ENCODE measurements at places on chromosomes 3 and 15. TPM values are rescaled to one million over a fixed set of nuclear protein-coding genes. Genes with fewer than 3 reads are reported as not detected.

Gene DPPA4
- total RNA-seq: not detected

Gene AGBL1
- not detected for total RNA-seq

Gene MEX3B
- total RNA-seq: 2.9 TPM

Gene DAPK2
- total RNA-seq: 0.29 TPM

Gene EAF2
- 1.4 TPM for total RNA-seq

Gene CCK
- total RNA-seq: not detected

Gene STX19
- total RNA-seq: not detected

Gene ZNF860
- 0.53 TPM for total RNA-seq

Gene FBXW12
- not detected for total RNA-seq

Gene SH2D7
- total RNA-seq: not detected

Gene CCR5
- not detected for total RNA-seq

Gene TRPM1
- total RNA-seq: not detected

Gene MESP1
- total RNA-seq: not detected

Gene MAP6D1
- 10.4 TPM for total RNA-seq

Gene KLHL25
- total RNA-seq: 2.7 TPM

Gene SLC22A14
- not detected for total RNA-seq

Gene INKA1
- 2.5 TPM for total RNA-seq

Gene HAUS2
- total RNA-seq: 119 TPM

Gene FOXB1
- total RNA-seq: not detected

Gene PARP9
- 22.8 TPM for total RNA-seq

Gene NUDT16
- 15.6 TPM for total RNA-seq

Gene CCDC33
- 1.6 TPM for total RNA-seq

Gene PEAK1
- total RNA-seq: 17.0 TPM

Gene FANCD2OS
- not detected for total RNA-seq

Gene PTH1R
- total RNA-seq: 1.6 TPM

Gene APOD
- total RNA-seq: 5.5 TPM

Gene ARL13B
- 8.7 TPM for total RNA-seq

Gene TIMMDC1
- total RNA-seq: 53.2 TPM

Gene TF
- total RNA-seq: not detected

Gene LMCD1
- total RNA-seq: 121 TPM

Gene CCR9
- total RNA-seq: not detected

Gene MUC4
- total RNA-seq: not detected

Gene SLC24A5
- not detected for total RNA-seq

Gene CHRM5
- not detected for total RNA-seq

Gene GABRR3
- not detected for total RNA-seq

Gene ROPN1
- total RNA-seq: 0.18 TPM

Gene UTS2B
- total RNA-seq: 0.89 TPM

Gene LRRC15
- under 0.01 TPM for total RNA-seq

Gene BCHE
- 5.8 TPM for total RNA-seq

Gene CSTA
- 0.89 TPM for total RNA-seq

Gene IGF2BP2
- total RNA-seq: 147 TPM

Gene SCN11A
- total RNA-seq: not detected

Gene KCNAB1
- total RNA-seq: not detected

Gene SLCO2A1
- 0.18 TPM for total RNA-seq

Gene KBTBD12
- total RNA-seq: not detected

Gene LCMT2
- total RNA-seq: 8.0 TPM

Gene FSTL1
- total RNA-seq: 637 TPM

Gene C15orf62
- total RNA-seq: 0.18 TPM

Data from myometrial cell (primary cell).